ENCODE measurements at places on chromosomes 11 and 22.
A peak's percentile ranks its signal among the peaks of the same experiment; 100 is the strongest.

GRCh38 chr11:19244621-19245020 is 3.9 kb upstream of the E2F8 start:
- DNase-seq, result no peak

DNA sequence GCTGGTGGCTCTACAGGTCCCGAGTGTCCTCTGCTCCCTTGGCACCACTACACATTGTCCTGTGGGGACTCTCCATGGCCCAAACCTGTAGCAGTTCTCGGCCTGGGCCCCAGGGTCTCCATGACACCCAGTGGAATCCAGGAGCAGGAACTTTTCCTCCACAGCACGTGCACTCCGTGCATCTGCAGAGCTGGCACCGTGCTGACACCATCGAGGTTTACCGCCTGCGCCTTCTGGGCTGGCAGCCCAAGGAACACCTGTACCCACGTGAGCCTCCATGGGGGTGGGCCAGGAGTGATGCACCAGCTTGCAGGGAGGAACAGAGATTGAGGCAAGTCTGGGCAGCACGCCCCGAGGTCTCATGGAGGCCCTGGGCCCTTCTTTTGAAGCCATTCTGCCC is 25.2 kb downstream of the TSPAN32 start:
- DNase-seq, result no peak

DNA sequence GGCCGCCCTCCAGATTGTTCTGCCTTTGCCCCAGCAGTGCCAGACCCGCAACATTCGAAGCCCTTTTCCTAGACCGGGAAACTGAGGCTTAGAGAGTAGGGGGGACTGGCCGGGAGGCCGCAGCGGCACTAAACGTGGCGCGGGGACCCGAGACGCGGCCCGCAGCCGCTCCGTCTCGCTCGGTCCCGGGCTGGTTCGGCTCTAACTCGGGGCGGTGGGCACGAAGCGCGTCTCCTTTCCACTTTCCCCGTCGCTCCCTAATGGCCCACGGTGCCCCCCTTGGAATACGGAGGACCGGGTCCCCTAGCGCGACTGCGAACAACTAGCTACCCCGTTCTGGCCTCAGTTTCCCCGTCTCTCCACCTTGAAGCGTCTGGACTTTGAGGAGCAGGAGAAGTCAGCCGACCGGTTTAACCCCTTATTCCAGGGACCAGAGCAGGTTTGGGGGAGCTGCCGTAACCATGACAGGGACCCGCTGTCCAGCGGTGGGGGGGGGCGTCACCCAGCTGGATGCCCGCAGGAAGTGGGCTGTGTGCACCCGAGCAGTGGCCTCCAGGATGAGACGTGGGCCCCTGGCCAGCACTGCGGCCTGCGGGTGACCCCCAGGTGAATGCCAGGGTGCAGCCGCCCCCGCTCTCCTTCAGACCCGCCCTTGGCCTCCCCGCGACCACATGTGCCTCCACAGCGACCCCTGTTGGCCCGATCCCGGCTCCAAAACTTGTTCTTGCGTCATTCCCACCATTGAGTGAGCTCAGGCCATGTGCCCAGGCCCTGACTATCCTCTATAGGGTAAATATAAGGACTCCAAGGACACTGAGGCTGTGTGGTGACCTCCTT is 1.1 kb downstream of the CDC42EP1 start:
- peak; percentile 91 for DNase-seq

GRCh38 chr11:11039208-11039965 is 181.5 kb upstream of the ZBED5 start:
- DNase-seq, result no peak

DNA sequence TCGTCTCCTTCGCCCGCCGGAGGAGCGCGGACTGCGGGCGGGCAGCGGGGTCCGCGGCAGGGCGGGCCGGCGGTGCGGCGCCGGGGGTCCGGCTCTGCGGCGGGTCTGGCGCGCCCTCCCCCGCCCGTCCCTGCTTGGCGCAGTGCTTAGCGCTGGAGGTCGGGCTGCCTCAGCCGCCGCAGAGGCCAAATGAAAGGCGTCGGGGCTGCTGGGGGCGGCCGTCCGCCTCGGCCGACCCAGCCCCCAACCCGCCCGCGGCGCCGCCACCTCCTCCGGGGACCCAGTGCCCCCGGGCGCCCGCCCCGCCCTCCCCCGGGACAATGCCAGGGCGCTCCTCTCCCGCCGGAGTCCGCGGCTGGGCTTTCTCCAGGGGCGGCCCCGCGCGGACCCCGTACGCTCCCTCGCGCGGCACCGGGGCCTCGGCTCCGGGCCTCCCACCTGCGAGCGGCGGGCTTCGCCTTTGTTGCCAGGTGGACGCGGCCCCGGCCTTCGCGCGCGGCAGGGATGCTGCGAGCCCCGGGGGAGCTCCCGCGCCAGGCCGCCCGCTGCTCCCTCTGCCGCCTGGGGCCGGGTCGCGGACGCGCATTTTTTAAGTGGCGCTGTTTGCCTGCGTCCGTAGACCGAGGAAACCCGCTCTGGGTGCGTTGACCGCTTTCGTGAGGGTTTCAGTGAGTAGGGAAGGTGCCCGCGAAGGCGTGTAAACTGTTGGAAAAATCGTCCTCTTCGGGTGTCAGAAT is 583 bp downstream of the APLP2 start:
- peak; percentile 59 for DNase-seq

- DNase-seq, result no peak
These were observed 88.4 kb downstream of the CCDC81 start for GRCh38 chr11:86463120-86463519.

DNA sequence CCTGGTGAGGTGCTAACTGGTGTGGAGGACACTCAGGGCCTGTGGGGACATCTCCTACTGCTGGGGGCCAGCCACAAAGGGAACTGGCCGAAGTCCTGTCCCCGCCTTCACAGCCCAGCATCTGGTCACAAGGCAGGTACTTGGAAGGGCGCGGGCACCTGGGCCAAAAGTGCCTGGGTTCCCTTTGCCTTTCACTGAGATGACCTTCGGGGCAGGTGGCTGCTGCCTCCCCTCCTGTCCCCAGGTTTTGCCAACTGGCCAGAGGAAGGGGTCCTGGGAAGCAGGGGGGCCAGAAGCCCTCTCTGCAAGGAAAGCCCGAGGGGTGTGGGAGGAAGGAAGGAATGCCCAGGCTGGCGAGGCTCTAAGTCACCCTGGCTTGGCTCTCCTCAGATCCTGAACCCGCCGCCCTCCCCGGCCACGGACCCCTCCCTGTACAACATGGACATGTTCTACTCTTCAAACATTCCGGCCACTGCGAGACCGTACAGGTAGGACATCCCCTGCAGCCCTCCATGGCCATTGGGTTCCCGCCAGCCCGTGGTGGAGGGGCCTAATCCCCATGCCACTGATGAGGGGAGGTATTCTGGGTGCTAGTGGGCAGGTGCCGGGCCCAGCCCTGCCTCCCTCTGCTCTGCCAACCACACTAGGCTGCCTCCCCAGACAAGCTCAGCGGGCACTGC is 14.4 kb upstream of the PPP6R3 start:
- DNase-seq, result no peak

- no peak for DNase-seq
These were observed 89.7 kb upstream of the CARD18 start for GRCh38 chr11:105229257-105229656.

DNA sequence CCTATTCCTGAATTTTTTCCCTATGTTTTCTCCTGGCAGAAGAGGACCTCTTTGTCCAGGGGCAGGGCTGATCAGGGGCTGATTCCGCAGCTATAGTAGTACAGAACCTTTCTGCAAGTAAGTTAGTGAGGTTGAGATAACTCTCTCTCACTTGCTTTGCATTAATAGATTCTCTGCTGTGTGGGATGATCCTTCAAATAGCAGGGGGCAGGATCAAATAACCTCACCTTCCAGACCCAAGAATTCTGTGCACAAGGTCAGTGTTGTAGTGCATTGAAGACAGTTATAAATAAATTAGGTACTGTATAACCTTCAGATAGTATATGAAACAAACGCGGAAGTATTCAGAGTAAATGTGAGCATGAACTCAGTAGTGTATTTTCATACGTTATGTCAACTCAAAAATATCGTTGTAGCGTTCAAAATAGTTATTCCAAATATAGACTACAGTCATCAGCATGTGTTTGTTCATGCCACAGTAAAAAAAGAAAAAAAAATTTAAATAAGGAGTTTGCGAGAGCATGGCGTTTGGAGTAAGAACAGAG is 278 bp downstream of the MMP26 start:
- no peak for DNase-seq

DNA sequence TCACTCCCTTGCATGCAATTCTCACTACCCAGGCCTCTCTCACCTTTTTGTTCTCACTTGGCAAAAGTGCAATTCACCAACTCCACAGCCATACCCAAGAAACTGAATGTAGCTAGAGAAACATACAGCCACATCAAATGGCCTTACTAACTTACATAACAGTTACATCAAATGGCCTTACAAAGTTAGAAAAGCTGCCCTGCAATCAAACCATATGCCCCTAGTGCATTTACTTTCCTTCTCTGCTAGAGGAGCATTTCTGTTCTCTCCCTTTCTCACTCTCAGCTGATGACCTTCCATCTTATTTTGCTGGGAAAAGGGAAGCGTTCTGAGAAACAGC is 10.3 kb downstream of the PRCP start:
- no peak for DNase-seq

DNA sequence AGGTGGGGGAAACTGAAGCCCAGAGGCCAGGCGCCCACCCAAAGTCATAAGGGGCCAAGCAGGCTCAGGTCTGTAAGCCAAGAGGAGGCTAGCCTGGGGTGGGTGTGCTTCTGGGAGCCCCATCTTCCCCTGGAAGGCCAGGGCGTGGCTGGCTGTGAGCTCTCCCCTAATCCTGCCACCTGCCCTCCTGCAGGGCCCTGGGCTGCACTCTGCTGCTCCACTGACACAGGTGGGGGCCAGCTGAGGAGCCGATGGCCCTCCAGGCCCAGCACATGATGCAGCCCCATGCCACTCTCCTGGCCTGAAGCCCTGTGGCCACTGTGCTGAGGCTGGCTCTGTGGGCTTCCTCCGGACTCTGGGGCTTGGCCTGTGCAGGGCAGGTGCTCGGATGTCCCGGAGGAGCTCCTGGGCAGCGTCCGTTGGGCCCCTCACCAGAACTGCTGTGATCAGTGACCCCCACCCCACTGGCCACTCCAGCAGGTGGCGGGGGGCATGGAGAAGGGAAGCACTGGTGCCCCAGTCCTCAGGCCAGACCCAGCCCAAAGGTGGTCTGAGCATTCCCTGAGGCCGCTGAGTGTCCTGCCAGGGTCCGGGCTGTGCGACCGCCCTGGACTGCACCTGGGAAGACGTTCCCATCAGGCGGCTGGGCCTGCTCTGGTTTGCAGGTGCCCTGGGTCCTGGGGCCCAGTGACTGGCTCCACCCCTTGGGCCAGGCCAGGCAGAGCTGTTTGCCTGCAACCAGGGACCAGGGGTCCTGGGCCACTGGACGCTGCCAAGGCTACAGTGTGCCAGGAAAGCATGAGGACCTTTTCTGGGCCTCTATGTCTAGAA is 8.5 kb downstream of the PIM3 start:
- DNase-seq, result peak; percentile 18

DNA sequence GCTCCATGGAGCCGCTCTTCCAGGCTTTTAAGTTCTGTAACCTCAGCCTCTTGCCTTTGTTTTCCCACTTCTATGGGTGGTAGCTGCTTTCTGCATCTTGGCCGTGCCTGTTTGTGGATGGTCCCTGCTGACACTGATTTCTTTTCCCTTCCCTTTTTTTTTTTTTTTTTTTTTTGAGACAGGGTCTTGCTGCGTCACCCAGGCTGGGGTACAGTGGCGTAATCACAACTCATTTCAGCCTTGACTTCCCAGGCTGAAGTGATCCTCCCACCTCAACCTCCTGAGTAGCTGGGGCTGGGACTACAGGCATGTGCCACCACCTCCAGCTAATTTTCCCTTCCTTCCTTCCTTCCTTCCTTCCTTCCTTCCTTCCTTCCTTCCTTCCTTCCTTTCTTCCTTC is 57.7 kb upstream of the EP300 start:
- DNase-seq, result no peak

DNA sequence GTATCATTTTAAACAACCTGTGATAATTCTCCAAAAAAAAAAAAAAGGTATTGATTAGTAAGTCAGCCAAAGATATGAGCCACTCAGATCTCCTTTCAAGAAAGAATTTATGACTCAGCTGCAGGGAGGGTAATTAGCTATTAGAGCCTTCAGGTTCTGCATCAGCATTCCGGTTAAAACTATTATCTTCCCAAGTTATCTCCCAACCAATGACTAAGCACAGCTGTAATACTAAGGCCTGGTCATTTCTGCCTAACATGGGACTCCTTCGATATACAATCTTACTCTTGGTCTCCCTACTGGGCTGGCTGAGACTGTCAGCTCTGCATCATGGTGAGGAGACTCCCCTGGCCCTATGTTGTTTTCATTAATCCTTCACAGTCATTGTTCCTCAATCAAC is 60.4 kb downstream of the SBF2 start:
- DNase-seq, result no peak

- DNase-seq, result no peak
These were observed 743 bp upstream of the RCE1 start for GRCh38 chr11:66842501-66842895.

GRCh38 chr22:26023104-26023775 is 146.0 kb upstream of the SEZ6L start:
- DNase-seq, result no peak
